ENCODE measurements at places on chromosomes 16 and 17. TPM values are rescaled to one million over a fixed set of nuclear protein-coding genes. Genes with fewer than 3 reads are reported as not detected.

CENPT gene
- total RNA-seq = 22.1 TPM

CD300LB gene
- total RNA-seq = 0.32 TPM

HSD17B2 gene
- not detected for total RNA-seq

PRSS27 gene
- 0.44 TPM for total RNA-seq

IL17C gene
- total RNA-seq = not detected

KRT14 gene
- total RNA-seq = 0.41 TPM

KCNJ2 gene
- total RNA-seq = 5.7 TPM

EIF5A gene
- total RNA-seq = 374 TPM

DNA sequence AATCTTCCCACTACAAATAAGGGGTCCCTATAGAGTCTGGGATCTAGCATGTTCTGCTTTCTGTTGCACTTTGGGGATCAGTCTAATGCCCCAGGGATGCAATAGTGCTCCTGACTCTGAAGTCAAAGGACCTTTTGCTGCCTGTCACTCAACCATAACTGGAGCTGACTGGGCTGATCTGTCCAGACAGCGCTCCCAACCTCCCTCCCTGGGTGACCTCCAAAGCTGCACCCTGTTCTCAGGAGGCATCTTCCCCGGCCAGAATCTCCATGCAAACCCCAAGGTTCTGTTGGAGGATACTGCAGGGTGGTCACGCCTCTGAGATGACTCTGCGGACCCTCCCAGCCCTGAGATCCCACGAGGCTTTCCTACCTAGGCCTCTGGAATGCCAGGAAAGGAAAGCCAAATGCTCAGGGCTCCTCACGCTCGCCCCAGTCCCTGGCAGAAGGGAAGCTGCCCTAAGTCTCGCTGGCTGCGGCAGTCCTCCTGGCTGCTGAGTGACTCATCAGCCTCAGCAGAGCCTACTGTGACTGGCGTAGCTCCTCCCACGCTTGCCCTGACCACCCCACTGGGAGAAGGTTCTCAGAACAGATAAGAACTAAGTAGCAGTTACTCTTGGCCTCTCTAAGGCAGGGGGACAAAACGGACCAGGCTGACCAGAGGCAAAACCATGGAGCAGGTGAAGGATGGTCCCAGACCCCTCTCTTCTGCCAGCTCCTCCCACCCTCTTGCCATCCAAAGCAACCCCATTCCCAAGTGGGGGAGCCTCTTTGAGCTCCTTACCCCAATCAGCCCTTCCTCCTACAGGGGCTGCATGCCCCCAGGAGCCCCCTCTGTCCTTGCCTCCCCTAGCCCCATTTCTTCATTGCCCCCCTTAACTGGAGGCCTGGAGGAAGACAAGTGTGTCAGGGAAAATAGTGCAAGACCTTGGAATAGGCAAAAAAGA, 124.1 kb upstream of the TNRC6C start:
- DNase-seq = peak; percentile 84

GRCh38 chr16:81739503-81739902, 39.6 kb upstream of the PLCG2 start:
- no peak for DNase-seq

GRCh38 chr16:71514476-71514875, 11.8 kb upstream of the CHST4 start:
- DNase-seq = no peak

DNA sequence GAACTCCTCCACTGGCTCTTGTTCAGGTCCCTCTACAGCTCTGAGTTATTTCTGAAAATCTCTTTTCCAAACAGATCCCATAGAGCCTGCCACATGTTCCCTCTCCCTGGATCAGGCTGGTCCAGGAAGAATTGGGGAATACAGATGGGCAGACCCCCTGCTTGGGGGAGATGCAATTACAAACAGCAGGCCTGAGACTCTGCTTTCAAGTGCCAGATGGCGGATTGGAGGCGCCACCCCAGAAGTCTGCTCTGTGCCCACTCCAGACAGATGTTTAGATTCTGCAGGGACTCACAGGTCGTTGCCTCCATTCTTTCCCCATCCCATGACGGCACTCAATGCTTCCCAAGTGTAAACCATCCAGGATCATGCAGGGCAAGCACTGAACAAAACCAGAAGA, 316.6 kb downstream of the SLC39A11 start:
- DNase-seq = no peak

GRCh38 chr17:74730491-74731346, 6.3 kb upstream of the RAB37 start:
- DNase-seq = no peak

DNA sequence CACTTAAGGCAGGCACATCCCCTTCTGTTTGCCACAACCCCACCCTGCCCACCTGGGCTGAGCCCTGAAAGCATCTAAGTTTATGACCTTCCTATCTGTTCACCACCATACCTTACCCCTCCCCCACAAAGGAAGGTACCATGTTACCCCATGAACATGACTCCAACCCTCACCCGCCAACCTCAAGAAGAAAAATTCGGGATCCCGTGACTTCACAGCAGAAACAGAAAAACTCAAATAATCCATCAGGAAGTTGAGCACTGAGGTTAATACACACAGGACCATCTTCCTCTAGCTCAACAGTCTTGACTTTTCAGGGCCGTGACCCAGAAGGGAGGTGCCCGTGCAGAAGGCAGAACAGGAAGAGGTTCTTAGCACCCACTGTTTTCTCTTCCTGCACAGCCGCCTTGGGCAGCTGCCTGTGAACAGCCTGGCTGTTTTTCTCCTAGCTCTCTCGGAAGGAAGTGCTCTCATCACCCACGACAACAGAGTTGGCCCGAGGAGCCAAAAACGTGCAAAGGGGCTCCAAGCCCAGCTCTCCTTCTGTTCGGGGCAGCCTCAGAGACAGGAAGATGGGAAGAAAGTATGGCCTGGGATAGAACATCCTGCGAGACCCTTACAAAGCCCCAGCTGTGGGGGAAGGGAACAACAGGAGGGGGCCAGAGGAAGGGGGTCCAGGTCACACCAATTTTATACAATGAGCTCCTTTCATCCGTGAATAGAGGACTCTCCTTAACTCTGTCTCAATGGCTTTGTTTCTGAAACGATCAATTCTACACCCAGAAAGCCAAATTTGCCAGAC, 101.1 kb downstream of the XYLT1 start:
- peak; percentile 63 for DNase-seq

DNA sequence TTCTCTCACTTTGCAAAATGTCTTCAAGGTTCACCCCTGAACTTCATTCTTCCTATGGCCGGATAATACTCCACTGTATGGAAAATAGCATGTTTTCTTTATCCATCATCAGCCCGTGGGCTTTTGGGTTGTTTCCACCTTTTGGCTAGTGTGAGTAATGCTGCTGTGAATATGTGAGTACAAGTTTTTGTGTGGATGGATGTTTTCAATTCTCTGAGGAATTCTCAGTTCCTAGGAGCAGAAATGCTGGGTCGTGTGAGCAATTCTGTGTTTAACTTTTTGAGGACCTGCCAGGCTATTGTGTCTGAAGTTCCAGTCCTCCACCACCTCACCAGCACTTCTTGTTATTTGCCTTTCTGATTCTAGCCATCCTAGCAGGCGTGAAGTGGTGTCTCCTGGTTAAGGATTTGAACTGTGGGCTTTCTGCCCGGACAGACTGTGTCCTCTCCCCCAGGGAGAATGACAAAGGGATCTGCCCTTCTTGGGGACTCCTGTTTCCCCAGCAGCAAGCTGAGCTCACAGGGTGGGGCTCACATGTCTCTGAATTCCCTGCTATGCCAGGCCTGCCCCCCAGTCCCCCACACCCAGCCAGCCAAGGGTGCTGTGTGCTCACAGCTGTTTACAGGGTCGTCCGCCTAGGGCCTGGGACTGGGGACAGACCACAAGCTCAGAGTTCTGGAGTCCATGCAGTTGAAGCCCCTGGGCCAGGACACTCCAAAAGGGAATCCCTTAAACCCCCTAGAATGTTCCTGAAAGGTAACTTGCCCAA, 92.2 kb upstream of the CIBAR2 start:
- DNase-seq = no peak

DNA sequence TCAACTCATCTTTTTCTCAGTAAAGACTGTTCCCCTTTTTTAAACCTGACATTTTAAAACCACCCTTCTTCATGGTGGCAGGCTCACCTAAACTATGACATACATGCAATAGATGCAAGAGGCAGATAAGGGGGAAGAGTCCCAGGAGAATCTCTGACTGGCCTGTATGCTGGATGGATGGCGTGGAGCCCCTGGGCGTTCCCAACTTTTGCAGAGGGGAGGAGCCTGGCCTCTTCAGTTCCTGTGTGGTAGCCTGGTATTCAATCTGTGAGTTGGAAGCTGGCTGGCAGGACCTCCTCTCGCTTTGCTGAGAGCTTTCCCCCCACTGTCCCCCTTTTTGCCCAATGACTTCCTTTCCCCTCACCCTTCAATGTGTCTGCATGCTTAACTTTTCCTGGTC, 217.6 kb upstream of the CA10 start:
- no peak for DNase-seq

DNA sequence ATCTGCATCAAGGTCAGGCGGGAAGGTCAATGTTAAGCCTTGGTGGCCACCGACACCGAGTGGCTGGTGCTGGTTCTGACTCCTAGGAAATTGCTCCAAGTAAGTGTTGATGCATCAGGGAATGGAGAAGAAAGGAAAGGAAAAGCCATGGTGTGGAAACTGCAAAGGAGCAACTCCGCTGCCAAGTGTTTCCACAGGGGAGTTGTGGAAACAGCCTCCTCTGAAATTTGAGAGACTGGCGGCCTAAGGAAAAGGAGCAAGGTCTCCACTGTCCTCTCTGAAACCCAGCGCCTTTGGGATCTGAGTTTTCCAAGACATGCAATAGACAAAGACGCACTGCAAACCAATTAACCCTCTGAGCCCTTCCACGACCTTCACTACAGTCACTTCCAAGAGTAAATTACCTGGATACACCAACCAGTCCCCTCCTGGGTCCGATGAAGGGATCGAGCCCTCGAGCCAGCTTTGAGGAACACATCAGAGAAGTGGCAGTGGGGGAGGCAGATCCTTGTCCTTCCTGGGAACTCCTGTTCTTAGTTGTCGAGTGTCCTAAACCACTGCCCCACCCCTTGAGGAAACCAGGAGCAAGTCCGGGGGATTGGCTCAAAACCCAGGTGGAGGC, 51.1 kb downstream of the SRL start:
- DNase-seq = no peak

GRCh38 chr17:39763051-39763820, 25.5 kb downstream of the GRB7 start:
- no peak for DNase-seq

GRCh38 chr17:58686980-58687379, 4.9 kb downstream of the TEX14 start:
- DNase-seq = no peak

DNA sequence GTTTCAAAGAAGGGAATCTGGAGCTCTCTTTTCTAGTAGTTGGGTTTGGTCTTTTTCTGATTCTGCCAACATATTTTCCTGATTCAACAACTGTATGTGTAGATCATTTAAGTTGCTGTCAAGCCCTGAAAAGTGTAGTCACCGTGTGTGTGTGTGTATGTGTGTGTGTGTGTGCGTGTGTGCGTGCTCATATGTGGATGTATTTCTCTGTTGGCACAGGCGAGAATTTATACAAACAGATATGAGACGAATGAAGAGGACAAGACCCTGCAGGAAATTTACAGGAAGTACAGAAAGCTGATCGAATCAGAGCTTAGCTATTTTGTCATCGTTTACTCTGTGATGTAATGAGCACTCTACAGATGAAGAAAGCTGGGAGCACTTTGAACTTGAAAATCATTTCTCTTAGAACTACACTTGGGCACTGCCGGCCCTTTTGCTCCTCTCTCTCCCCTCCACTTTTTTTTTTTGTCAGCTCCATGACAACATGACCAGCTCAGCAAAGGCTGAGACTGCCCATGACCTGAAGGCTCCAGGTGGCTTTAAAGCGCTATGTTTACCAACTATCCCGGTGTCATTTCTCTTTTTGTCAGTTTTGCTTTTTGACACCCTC, 11.2 kb downstream of the FBXO39 start:
- DNase-seq = no peak

DNA sequence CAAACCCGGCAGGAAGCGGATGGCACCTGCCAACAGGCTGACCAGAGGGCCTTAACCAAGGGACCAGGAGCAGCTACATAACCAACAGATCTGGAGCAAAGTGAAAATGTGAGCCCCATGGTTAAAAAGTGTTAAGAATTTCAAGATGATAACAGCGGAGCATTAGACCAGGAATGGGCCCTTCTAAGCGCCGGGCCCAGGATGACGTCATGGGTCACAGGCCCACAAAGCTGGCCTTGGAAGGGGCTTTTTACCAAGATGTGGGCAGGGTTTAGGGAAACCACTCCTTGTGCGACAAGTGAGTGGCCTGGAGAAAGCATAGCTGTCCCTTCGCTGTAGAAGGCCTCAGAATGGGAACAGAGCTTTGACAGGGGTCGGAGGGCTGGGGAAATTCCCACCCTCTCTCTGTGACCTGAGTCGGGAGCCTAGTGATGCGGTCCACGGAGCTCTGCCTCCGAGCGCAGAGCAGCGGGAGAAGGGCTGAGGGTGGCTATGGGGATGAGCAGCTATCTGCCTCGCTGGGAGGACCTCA, 84.4 kb upstream of the RPL38 start:
- no peak for DNase-seq

DNA sequence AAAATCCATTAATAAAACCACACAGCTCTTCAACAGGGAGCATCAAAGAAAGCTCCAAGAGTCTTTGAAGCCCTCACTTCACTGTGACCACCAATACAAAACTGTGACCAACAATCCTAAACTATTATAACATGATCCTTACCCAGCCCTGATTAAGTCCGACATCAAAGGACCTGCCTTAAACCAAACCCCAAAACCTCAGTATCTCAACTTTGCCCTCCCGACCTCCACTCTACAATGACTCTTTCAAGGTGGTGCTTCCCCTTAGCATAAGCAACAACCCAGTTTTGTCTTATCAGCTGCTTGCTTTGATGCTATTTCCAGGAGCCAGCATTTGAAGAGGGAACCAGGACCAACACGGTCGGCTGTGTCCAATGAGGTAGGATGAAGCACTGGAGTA, 8.5 kb upstream of the PRSS22 start:
- DNase-seq = no peak

GRCh38 chr17:57631871-57632270, 113.2 kb downstream of the CCDC182 start:
- DNase-seq = no peak

- peak; percentile 67 for DNase-seq
Observed at GRCh38 chr17:35774499-35774898, 13.8 kb downstream of the C17orf50 start.

DNA sequence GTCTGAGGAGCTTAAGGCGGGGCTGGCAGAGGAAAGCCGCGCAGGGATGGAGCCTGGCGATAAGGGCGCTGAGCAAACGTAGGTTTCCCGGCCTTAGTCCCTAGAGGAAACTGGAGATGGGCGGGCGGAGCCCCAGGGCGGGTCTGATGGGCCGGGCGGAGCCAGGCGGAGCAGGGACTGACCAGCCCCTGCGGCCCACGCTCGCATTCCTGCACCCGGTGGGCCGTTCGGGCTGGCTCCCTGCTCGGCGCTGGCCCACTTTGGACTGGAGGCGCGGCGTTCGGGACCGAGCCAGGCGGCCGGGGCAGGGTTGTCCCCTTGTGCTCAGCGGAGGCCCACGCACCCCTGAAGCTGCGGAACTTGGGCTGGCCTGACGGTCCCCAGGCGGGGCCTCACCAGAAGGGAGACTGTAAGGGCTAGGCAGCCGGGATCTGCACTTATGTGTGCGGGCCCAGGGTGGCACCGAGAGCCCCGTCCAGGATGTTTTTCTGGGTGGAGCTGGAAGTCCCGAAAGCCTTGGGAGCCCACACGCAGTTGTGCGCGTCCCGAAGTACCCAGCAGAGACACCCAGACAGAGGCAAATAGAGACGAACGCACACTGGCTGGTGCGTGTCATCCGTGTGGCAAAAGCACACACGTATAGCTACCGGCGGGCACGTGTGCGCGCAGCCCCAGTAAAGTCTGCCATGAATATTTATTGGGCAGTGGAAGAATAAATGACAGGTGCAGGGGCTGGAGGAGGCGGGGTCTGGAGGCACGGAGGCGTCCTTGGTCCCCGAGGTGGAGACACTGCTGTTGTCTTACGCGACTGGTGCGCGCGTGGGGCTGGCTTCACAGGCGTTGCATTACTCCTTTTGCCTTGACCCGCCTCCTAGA, 1.4 kb downstream of the PYDC1 start:
- DNase-seq = peak; percentile 70
